ENCODE measurements at places on chromosomes 5 and 9.
A peak's percentile ranks its signal among the peaks of the same experiment; 100 is the strongest.

GRCh38 chr9:129095908-129096307 is 14.7 kb downstream of the CRAT start:
- no peak for DNase-seq

GRCh38 chr5:93930098-93930497 is 188.7 kb upstream of the POU5F2 start:
- no peak for DNase-seq

DNA sequence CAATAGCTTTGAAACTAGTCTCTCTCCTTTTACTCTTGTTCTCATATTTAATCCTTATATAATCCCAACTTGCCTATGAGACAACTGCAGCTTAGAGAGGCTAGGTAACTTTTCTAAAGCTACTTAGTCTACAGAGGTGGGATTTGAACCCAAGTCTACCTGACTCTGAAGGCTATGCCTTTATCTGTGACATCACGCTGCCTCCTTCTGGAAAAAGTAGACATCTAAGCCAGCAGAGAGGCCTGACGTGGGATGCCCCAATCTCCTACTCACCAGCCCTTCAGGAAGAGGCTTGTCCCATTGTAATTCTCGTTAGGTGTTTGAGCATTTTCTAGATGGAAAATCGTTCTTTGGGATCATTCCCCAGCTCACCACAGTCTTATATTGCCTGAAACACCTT is 167.5 kb downstream of the HSPA4 start:
- no peak for DNase-seq

DNA sequence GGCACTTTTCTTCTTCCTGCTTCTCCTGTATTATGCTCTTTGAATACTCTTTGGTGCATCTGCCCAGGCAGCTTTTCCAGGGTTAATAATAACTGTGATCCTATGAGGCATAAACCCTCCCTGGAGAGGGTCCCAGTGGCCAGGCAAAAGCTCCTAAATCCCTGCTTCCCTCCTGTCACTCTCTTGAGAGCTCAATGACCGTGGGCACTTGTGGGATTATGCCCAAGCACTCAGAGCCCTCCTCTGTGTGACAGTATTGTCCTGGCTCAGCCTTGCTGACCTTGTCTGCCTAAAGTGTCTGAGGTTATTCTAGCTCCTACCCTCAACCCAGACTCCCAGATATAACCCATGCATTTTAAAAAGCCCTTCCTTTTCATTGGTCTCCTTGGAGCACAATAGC is 51.9 kb downstream of the GALNT10 start:
- DNase-seq = no peak

DNA sequence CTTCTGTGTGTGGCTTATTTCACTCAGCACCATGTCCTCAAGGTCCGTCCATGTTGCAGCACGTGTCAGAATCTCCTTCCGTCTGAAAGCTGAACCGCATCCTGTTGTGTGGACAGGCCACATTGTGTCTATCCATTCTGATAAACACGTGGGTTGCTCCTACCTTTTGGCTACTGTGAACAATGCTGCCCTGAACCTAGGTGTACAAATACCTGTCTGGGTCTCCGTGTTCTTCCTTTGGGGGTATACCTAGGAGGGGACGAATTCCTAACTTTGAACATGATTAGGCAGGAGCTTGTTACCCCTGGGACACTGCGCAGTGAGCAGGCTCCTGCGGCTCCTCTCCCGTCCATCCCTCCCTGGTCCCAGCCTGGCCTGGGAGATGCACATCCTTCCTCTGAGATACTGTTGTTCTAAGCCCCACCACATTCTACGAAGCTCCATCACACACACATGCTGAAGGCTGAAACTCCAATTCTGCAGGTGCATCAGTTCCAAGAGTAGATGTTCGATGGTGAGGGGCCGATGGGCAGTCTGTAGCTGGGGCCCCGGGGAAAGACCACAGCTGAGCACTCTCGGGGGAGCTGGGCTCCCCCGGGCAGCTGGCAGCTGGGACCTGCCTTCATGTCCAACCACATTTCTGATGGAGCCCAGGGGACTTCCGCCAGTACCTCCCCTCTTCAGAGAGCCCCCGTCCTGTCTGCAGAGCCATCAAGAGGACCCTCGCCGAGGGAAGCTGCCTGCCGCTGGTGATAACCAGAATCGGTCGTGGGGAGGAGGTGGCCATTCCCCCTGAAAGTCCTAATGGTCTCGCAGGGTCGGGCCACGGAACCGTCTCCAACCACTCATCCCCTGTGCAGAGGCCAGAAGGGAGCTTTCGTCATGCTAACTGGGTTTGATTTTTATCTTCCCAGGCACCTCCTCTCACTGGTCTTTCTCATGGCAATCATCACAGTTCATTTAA is 120.9 kb downstream of the COL23A1 start:
- DNase-seq = no peak

GRCh38 chr5:178207183-178207916 is 3.0 kb downstream of the HNRNPAB start:
- no peak for DNase-seq

- DNase-seq = no peak
Observed at GRCh38 chr5:61704289-61704688, 372.2 kb downstream of the ZSWIM6 start.

GRCh38 chr5:5780253-5780652 is 357.8 kb downstream of the ICE1 start:
- no peak for DNase-seq

DNA sequence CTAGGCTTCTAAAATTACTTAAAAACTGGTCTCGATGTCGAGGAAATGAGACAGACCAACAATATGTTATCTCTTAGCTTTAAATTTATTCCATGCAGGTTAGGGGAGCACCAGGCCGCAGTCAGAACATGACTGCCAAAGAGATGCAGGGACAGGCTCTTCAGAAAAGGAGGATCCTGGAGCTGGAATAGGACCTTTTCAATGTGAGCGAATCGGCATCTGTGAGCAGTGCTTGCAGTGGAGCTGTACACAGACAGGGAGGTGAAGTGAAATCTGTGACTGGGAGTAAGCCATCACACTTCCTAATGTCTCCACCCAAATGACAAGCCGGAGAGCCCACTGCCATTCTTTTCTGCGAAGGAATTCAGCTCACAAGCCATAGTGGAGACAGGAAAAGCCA is 78.2 kb downstream of the EFNA5 start:
- no peak for DNase-seq

DNA sequence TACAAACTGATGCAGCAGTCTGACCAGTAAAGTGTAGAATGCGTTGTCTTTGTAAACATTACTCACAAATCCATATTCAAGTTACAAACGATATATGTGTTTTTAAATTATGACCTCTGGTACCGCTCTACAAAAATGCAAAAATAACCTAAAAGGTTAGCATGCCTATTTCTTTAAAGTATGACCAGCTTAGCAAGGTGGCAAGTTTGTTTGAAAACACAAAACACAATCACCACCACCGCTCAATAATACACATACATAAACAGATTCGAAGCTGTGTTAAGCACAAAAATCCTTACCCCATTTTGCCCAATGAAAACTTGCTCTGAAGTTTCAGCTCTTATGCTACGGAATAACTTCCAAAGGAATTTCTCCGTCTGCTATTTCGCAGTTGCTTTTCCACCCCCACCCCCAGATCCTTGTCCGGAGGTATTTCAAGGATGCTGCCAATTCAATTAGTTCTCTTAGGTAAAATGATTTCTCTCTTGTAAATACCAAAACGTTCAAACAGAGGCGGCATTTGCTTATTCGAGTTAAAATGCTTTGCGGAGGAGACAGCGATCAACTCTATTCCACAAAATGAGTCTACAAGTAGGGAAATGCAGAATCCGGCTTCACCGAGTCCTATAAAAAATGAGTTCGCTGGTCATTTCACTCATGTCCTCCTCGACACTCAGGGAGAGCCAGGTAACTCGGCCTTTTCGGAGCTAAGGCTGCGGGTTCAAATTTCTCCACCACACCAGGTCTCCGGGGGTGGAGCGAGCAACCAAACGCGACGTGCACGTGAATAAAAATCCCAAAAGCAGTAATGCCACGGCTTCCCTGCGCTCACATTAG is 1.2 kb downstream of the HOMER1 start:
- no peak for DNase-seq

- no peak for DNase-seq
Observed at GRCh38 chr5:6518298-6519057, 69.8 kb downstream of the UBE2QL1 start.

GRCh38 chr5:61280761-61281427 is 51.2 kb upstream of the ZSWIM6 start:
- no peak for DNase-seq

- no peak for DNase-seq
Observed at GRCh38 chr5:167155387-167156005, 1135.9 kb upstream of the WWC1 start.

DNA sequence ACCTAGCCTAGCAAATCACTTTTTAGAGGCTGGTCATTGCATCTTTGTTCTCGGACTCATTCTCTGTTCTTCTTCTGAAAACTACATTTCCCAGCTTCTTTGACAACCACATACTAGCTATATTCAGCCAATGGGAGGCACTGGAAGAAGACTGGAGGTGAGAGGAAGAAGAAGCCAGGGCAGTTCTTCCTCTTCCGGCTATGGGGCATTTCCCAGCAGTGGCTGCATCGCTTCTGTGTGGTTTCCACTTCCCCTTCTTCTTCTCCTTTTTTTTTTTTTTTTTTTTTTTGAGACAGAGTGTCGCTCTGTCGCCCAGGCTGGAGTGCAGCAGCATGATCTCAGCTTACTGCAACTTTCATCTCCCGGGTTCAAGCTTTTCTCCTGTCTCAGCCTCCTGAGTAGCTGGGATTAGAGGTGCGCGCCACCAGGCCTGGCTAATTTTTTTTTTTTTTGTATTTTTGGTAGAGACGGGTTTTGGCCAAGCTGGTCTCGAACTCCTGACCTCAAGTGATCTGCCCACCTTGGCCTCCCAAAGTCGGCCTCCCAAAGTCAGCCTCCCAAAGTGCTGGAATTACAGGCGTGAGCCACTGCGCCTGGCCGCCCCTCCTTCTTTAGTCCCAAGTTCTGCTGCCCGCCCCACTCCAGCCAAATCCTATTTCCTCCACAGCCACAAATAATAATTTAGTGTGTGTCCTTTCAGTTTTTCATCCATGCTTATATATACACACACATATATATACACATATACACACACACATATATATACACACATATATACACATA is 6.9 kb upstream of the UBAP1 start:
- no peak for DNase-seq

GRCh38 chr9:91546574-91546973 is 122.9 kb upstream of the NFIL3 start:
- no peak for DNase-seq

- peak; percentile 46 for DNase-seq
Observed at GRCh38 chr5:138467711-138468132, 2.4 kb downstream of the EGR1 start.

- no peak for DNase-seq
Observed at GRCh38 chr5:137145721-137146120, 353.4 kb downstream of the SPOCK1 start.

DNA sequence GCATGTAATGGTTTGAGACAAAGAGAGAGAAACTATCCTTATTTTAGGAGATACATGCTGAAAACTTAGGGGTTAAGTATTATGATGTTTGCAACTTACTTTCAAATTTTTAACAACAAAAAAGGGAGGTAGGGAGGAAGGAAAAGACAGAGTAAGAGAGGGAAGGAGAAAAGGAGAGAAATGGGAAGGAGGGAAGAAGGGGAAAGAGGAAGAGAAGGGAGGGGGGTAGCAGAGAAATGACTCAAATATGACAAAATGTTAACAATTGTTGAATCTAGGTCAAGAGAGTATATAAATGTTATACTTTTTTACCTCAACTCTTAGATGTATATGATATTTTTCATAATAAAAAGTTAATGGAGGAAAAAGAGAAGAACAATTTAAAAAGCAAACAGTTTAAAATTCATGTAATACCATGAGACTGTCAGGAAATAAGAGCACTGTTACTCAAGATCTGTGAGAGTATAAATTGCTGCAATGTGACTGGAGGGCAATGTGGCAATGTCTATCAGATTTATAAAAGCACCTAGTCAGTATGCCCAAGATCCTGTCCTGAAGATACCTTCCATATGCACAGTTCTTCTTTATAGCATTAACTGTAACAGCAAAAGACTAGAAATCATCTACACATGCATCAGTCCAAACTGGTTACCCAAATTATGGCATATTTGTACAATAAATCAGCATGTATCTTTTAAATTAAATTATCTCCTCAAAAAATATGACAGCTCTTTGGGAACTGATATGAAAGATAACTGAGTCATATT is 16.3 kb downstream of the FBXW11 start:
- no peak for DNase-seq

GRCh38 chr9:96141666-96142065 is 160.3 kb downstream of the HSD17B3 start:
- DNase-seq = no peak

DNA sequence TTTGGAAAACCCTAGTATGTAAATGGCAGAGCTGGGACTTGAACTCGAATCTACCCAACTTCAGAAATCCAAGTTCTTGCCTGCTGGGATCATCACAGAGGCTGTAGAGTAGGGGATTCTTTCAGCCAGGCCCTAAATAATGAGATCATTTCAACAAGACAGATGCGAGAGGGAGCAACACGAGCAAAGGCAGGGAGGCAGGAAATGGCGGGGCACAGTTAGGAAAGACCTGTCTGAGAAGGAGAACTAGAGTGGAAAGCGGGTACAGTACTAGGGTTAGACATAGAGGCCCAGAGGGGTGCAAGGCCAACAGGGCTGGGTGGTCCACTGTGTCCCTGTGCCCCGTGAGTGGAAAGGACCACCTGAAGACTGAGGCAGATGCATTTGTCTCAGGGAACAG is 46.1 kb downstream of the MVB12B start:
- no peak for DNase-seq

GRCh38 chr5:33828626-33829308 is 63.0 kb downstream of the ADAMTS12 start:
- no peak for DNase-seq

DNA sequence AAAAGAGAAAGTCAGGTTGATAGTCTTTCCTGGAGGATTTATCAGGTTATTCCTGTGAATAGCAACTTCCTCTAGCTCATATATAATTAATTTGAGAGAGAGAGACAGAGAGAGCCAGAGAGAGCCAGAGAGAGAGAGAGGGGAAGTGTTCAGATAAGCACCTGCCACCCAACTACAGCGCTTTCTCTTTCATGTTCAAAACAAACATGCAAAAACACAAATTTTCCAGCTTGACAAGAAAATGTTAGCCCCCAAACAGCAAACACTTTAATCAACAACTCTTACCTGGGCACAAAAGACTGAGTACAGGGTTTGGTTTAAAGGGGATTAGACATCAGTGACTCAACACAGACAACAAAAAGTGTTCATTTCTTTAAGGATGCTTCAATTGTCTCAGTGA is 61.7 kb upstream of the PLPP6 start:
- no peak for DNase-seq

- no peak for DNase-seq
Observed at GRCh38 chr5:136906545-136906944, 541.2 kb upstream of the TRPC7 start.

GRCh38 chr9:18331808-18332209 is 142.1 kb upstream of the ADAMTSL1 start:
- no peak for DNase-seq
